ENCODE measurements at places on chromosomes 5 and 9.

- DNase-seq: no peak
Measured at GRCh38 chr5:135492319-135492626, 40.1 kb upstream of the TIFAB start.

GRCh38 chr9:133440874-133441273 lies 18.7 kb downstream of the ADAMTS13 start:
- DNase-seq: no peak

DNA sequence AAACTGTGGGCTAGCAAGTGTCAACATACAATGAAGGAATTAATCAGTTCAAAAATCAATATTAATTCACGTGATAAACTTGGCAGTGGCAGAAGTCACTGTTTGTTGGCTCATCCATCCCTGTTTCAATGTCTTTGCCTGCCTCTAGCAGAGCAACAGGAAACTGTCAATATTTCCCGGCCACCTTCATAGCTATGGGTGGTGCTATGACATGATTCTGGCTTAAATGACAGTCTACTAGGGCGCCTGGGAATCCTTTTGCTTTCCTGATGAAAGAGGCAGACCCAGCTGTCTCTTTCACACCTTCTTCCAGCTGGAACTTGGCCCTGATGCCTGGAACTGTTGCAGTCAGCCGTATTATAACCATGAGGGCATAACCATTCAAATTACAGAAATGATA lies 72.1 kb upstream of the DNAH5 start:
- DNase-seq: no peak

GRCh38 chr9:135905380-135906258 lies 1.7 kb downstream of the CAMSAP1 start:
- no peak for DNase-seq

DNA sequence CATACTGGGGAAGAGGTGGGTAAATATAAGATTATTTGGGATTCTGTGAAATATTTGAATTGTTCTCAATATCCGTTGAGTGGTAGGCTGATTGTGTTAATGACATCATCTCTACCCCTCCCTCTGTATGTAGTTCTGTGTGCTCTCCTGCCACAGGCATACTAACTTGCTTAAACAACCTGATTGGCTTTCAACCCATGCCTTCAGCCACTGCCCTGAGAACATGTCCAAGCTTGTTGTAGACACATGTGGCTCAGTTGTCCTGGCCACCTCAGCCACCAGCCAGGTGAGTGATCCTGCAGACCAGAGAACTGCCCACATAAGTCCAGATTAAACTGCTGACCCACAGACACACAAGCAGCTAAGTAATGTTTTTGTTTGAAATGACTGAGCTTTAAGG lies 31.1 kb downstream of the ANKS6 start:
- no peak for DNase-seq

DNA sequence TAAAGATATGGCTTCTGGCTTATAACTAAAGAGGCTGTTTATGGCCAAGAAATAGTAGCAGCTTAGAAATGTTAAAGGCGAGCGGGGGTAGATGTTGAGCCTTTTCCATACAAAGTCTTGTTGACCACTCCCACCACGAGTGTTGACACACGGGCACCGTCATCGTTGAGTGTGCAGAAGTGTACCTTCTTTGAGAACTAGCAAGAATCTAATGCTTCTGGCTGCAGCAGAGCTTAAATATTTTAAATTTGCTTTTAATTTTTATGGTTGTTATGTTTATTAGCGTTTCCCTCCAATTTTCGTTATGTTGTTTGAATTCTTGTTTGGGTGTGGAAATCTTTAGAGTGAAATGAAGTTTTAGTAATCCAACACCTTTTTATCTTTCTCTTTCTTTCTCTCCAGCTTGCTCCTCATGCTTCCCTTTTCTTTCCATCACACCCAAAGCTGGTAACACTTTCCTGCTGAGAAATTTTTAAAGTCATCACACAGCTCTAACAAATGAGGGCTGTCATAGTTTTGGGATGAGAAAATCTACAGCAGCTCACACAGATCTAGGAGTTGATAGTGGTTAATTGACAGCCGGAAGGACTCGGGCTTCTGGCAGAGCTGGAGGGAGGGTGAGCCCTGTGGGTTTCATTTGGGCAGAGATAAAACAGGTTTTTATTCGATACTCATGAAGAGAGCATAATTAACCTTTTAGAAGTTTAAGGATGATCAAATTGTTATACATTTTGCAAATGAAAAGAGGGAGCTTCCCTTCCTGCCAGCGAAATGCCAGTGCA lies 120.1 kb upstream of the ZNF608 start:
- no peak for DNase-seq

DNA sequence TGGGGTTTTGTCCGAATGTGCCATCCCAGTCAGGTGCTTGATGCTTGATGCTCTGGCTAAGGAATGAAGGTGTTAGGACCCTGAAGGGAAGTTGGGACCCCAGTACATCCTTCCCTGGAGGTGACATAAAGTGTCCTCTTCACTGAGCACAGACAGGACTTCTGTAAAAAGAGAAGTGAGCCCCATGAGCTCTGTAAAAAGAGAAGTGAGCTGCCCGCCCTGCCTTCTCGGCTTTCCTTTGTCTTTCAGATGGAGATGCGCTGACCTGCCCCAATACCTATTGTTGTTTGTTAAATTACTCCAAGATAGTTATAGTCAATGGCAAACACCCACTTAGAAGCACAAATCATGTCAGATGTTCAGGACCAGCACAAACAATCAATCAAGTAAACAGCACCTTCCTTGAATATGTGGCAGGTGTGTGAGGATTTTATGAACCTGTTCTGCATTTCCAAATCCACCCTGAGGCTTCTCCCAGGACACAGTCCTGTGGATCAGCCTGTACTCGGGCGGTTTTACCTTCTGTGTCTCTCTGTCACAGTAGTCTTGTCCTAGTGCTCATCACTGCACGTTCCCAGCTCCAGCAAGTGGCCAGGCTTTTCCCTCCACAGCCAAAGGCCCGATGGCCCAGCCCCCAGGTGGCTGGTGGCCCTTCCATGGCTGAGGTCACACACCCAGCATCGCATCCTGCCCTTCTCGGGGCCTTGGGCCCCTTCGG lies 191.4 kb downstream of the MTRR start:
- DNase-seq: no peak

- DNase-seq: no peak
Measured at GRCh38 chr5:181184845-181185216, 20.2 kb downstream of the TRIM7 start.

DNA sequence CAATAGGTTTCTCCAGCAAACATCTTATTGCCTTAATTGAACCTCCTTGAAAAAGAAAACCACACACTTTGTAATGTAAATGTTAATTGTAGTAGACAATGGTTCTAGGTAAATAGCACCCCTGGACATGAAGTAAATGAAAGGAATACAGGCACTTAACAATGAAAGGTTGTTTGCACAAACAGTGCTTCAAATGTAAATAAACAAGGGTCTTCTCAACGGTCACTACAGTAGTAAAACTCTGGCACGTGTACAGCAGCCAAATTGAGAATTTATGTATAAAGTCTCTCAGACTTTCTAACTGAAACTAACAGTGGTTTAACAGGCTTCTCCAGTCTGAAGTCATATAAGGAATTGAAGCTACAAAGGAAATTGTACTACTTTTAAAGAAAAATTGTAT lies 218.3 kb downstream of the MEF2C start:
- no peak for DNase-seq

- no peak for DNase-seq
Measured at GRCh38 chr9:118029425-118029824, 325.2 kb downstream of the TLR4 start.

- DNase-seq: no peak
Measured at GRCh38 chr9:114124666-114125475, 25.8 kb upstream of the KIF12 start.

DNA sequence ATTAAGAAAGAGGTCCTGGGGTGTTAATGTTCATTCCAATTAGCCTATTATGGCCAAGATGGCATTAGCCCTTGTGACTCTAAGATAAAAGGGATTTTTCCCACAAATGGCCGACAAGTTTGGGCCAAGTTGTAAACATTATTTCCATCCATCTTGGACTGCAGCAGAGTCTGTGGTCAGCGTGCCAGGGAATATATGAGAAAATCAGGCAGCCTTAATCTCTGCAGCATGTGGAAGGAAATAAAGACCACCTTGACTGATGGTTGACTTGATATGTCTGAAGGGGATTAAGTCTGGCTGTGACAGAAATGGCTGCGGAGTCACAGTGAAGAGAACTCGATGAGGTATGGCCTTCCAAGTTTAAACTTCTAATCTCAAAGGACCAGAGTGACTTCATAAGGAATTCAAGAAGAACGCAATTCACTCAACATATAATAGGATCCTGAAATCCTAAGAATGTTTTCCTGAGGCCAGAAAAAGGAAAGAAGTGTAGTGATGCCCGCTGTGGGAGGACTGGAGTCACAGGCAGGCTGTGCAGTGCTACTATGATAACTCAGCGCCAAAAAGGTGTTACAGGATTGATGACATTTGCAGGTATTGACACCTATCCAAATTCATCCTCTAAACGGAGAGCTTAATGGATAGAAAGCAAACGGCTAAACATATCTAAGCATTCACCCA lies 287.1 kb downstream of the SEC61B start:
- DNase-seq: no peak

DNA sequence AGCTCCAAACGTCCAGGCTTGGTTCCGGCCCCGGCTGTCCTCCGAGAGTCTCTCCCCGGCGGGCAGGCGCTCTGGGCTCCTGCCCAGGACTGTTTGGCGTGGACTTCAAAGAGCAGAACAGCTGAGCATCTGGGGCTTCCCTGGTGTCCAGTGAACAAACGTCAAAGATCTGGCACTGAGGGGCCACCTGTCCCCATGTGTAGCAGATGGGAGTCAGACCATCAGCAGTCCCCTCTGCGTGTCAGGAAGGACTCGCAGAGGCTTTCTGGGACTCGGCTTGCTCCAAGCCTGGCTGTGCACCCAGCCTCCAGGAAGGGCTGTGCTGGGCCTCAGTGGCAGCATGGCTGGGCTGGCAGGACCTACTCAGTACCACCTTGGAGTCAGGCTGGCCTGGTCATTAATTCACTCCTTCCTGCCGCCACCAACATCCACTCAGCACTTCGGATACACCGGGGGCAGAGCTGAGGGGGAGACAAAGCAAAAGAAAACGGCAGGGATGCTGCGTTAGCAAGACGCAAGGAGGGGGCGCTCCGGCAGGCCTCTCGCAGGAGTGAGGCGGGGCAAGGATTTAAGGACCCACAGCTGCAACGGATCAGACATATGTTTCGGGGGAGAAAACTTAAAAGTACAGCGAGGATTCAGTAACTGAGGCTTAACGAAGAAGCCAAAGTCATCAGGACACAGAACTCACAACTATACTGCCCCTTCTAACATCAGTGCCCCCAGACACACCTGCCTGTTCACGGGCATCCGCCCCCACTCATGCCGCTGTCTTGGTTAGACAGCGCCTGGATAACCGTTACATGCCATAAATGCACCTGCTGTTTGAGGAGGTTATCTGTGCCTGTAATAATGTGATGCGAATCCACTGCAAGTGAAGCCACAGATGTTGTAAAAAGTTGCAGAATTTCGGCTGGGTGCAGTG lies 164.5 kb upstream of the PHYKPL start:
- DNase-seq: no peak

DNA sequence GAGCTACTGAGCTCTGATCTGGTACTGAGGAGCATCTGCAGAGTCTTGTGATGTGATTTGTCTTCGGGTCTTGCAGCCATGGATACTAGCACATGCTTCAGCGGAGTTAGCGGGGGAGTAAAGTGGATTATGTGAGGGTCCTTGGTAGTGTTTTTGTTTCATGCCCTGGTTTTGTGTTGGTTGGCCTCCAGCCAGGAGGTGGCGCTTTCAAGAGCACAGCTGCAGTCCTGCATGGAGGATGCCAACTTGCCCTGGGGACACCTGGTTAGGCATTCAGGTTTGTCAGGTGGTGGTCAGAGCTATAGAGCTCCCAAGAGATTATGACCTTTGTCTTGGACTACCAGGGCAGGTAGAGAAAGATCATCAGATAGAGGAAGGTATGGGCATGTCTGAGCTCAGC lies 185.8 kb upstream of the CDH6 start:
- no peak for DNase-seq

DNA sequence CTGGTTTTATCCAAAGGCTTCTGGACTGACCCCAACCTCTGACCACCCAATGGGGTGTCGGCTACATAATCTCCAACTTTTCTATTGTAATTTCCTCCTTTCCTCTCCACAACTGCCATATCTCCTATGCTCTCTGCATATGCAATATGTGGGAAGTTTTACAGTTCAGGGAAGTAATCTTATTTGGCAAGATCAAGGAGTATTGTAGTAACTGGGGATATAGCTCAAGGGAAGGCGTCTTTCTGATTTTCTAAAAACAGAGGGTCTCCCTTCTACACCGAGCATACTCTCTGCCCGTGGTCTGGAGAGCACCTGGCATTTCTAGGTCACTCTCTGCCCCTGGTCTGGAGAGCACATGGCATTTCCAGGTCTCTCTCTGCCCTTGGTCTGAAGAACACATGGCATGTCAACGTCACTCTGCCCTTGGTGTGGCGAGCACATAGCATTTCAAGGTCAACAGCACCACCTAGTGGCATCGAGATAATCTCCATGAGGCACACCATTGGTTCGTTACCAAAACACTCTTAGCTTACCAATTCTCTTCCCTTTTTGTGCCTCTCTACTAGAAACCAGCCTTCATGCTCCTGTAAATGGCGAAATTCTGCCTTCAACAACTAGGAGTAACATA lies 616.4 kb upstream of the NUDT12 start:
- DNase-seq: peak; percentile 55

DNA sequence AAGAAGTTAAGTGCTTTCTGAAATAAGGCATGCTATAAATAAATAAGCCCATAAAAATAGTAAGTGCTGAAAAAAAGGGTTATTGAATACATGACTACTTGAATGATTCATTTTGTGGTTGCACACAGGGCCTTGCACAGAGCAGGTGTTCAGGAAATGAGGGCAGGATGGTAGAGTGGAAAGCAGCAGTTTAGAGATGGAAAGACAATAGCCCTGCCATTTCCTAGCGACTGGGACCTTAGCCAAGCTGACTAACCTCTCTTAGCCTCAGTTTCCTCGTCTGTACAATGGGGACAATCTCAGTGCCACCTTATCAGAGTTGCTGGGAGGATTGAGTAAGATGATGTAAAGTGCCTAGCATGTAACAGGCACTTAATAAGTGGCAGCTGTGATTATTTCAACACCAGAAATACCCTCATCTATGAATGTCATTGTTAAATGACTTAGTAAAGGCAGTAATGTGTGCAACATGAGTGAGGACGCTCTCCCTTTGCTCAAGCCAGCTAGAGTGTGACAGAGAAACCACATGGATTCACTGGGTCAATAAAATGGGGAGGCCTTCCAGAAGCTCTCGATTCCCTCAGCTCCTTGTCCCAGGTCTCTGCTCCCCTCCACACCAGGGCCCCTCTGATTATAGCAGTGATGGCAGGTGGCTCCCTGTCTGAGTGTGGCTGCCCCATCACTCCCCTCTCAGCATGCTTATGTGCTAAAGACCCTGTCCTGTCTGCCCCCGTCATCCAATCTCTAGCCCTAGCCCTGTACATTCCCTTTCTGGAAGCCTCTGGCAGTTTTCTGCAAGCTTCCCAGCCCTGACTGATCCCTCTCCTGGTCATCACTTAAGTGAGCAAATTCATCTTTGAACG lies 16.0 kb upstream of the PHF19 start:
- DNase-seq: peak; percentile 90
